ENCODE measurements at places on chromosomes 3 and 15.

DNA sequence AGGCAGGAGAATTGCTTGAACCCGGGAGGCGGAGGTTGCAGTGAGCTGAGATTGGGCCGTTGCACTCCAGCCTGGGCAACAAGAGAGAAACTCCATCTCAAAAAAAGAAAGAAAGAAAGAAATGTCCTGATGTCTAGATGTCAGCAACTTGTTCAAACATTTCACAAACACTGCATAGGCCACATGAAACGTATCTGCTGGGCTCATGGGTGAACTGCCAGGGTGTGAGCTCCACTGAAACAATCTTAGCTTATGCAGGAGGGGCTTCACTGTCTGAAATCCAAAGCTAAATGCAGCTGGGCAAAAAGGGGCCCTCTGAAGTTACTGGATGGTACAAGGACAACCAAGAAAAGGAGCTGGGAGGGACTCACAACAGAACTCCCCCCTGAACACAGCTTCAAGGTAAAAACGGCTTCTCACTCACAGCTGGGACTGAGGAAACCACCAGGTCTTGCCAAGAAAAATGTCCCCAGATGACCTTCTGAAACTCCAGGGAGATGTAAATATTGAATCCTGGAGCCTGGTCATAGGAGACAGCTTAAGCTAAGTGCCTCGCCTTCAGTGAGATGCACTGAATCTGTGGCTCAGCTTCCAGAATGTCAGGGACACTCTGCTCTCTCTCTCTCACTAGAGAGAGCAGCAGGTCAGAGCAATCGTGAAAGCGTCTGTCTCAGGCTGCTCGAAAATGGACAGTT, 31.9 kb downstream of the SEC61A1 start:
- no peak for DNase-seq

DNA sequence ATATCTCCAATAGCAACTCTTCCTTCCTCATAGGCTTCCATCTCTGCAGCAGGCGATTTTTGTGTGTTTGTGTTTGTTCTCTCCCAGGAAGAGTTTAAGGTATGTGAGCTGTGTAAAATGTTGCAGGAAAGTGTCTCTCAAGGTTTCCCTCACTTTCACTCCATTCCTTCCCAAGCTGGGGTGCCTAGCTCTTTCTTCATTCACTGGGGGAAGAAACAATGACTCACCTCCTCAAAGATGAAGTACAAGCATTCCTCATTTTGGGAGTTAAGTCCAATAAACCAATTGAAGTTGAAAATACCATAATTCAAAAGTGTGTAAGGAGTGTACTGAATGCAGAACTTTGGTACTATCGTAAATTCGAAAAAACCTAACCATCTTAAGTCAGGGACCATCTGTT, 422.7 kb upstream of the CFAP20DC start:
- no peak for DNase-seq

DNA sequence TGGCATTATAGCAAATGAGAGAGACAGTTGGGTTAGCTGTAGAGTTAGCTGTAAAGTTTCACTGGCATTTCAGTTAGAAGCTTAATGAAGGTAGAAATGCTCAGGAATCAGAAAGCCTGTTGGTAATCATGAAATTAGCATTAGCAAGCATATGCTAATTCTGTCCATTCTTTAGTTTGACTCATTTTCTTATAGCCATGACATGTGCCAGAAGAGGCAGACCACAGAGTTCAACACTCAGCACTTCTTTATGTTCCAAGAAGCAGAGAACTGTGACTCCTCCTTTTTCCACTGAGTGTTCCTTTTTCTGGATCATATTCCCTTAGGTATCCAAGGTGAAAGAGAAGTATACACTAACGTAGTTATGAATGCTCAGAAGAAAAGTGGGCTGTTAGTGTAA, 276.2 kb upstream of the SGO1 start:
- DNase-seq, result peak; percentile 1

DNA sequence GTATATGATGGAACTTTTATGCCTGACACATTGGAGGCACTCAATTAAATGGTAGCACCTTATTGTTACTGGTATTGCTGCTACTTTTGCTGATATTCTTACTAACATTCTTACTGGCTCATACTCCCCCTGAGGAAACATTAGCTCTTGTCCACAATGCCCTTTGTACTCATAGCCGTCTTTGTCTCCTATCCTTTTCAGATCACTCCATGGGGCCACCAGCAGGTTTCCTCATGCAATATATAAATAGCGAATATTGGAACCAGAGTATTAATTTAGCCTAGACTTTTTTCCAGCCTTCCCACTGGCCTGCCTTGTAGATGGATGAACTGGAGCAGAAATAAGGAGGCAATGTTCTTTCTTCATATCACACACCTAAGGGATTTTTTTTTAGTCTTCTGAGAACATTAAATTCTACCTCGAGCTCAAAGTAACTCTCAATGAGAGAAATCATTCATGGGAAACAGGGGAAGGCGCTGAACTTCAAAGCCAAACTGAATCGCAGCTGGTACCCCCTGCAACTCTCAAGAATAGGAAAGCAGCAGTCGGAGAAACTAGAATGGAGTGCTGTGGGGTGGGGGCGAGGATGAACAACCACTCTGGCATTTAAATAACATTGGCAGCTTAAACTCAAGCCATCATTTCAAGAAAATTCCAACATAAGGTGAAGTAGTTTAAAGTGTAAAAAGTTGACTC, 300.3 kb downstream of the TAFA4 start:
- DNase-seq, result no peak

DNA sequence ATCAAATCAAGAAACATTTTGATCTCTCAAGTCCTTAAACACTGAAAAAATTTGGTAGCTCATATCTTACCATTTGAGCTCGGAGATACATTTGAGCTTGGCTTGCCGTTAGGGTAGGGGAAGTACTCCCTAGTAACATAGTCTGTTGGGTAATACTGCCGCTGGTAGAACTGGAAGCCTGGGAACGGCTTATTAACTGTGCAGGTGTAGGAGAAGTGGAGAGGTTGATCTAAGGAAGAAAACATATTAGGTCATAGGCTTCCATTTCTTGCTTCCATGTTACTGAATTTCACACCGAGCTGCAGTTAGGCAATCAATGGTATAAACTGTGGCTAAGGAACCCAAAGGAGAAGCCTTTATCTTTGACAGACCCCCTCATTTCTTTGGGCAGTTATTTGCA, 32.5 kb downstream of the PHC3 start:
- DNase-seq, result no peak

DNA sequence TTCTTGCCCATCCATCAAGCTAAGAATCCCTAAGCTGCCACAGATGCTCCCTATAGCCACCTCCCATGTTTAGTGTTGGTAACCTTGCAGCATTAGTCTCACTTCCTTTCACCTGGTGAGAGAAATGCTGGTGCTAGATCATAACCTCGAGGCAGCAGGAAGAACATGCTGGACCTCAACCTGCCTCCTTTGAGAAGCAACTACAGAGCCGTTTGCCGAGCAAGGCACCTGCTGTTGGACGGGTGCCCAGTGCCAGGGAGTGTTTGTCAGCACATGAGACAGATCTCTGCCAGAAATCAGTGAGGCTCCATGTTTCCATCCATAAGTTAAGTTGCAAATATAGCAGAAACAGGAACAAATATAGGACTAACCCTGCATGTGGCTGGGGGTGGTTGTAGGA, 955.7 kb downstream of the TUSC7 start:
- DNase-seq, result no peak

- DNase-seq, result no peak
Observed at GRCh38 chr15:92886815-92887214, 13.3 kb upstream of the CHD2 start.

DNA sequence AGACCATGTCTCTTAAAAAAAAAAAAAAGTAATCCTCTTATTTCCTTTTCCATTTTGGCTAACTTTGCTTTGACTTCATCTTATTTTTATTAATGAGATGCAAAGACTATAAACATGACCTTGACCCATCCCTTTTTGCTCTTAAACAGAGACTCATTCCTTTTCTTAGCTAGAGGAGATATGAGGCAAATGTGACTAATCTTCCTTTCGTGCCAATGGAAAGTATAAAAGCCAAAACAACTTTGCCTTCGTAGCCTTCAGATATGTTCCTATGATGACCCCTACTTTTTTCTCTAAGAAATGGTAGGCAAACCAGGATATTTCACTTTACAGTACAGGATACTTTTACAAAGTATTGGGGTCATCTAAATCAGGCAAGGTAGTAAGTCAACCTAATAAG, 36.9 kb upstream of the GOLGB1 start:
- DNase-seq, result no peak

GRCh38 chr3:197847866-197848401, 56.9 kb downstream of the LRCH3 start:
- no peak for DNase-seq

- DNase-seq, result no peak
Observed at GRCh38 chr15:88745065-88745464, 58.2 kb upstream of the ACAN start.

GRCh38 chr3:4251412-4251811, 51.8 kb upstream of the SETMAR start:
- no peak for DNase-seq

- DNase-seq, result no peak
Observed at GRCh38 chr3:37214076-37214475, 39.7 kb upstream of the LRRFIP2 start.
